ENCODE measurements at places on chromosomes 1 and 21.
A peak's percentile ranks its signal among the peaks of the same experiment; 100 is the strongest.

DNA sequence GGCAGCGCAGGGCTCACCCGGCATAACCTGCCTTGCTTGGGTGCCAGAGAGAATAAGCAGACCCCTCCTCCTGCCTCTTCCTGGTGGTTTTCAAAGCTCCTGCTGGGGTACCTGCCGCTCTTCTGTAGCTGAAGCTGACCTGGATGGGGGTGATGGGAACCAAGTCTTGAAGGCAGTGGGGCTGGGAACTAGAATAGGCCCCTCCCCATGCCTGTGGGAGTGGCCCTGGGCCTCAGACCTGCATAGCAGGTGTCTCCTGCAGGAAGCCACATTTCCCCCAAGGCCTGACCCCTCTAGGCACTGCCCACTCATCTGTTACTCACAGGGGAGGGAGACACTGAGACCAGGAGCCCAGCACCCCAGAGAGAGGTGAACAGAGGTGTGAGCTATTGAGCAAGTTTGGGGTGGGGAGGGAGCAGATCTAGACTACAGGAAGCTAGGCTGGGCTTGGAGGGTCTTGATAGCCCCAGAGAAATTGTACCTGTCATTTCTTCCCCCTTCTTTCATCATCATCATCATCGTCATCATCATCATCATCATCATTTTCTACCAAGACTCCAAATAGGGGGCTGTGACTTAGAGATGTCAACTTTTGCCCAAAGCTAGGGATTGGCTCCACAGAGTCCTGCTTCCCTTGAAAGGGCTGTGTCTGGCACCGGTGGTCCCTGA, 10.1 kb downstream of the PADI1 start:
- no peak for DNase-seq

- DNase-seq: peak; percentile 90
These were observed 53.4 kb downstream of the TOMM20 start for GRCh38 chr1:235075048-235075776.

- no peak for DNase-seq
These were observed 173.6 kb downstream of the RERE start for GRCh38 chr1:8643542-8644536.

GRCh38 chr1:183807549-183808168, 2.7 kb downstream of the RGL1 start:
- DNase-seq: peak; percentile 82

DNA sequence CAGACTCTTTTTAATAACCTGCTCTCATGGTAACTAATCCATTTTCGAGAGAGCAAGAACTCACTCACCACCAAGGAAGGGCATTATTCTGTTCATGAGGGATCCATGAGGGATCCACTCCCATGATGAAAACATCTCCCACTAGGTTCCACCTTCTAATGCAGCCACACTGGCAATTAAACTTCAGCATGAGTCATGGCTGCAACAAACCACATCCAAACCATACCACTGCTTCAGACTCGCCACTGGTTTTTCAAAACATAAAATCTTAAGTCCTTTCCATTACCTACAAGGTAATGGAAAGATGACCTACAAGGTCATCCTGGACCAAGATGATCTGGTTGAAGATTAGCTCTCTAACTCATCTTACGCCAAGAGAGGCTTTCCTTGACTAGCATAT, 405.1 kb downstream of the VAV3 start:
- peak; percentile 6 for DNase-seq

GRCh38 chr1:2314273-2314802, 77.0 kb downstream of the MORN1 start:
- DNase-seq: peak; percentile 33

- no peak for DNase-seq
These were observed 457.3 kb upstream of the VAMP3 start for GRCh38 chr1:7313826-7314225.
